ENCODE measurements at places on chromosomes 6 and 20.

- no peak for DNase-seq
Measured at GRCh38 chr6:139990856-139991465, 616.5 kb upstream of the CITED2 start.

DNA sequence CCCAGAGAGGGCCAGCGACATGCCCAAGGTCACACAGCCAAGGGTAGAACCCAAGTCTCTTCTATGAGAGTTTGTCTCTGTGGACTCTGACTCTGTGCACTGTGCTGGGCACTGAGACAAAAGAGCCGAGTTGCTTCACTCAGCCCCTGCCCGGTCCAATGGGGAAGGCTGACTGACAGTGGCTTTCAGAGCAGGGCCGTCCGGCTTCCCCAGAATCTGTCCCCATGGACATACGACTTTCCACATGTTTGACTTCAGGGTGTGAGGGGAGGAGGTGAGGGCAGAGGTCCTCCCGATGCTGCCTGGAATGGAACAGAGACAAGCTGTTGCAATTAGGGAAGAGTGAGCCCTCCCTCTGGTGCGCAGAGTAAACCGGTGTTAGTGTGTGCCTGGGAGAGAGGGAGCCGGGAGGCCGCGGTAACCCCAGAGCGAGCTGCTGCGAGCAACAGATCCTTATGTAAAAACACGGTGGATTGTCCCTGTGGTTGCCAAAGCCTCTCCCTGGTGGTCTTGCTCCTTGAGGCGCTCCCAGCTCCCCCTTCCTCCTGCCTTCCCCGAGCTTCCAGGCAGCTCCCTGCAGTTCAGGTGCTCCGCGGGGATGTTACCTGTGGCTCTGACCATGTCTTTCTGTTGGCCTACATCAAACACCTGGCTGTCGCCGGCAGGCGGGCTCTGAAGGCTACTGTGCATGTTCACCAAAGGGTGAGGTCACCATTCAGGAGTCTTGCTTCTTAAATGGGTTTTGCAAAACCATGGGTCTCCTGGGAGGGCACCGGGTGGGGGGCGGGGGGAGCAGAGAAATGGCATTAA lies 672 bp downstream of the SIRPA start:
- DNase-seq, result no peak

DNA sequence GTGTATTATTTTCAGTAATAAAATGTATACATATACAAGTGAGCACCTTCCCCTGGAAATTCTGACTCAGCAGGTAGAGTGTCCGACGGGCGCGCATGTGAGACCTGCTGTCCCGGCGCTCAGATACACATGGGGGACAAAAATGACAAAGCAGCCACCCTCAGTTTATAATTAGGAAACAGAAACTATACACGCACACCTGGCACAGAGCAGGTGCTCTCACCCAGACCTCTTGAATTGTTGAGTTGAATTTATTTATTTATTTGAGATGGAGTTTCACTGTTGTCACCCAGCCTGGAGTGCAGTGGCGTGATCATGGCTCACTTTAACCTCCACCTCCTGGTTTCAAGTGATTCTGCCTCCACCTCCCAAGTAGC lies 180.4 kb downstream of the ZDHHC14 start:
- DNase-seq, result no peak

DNA sequence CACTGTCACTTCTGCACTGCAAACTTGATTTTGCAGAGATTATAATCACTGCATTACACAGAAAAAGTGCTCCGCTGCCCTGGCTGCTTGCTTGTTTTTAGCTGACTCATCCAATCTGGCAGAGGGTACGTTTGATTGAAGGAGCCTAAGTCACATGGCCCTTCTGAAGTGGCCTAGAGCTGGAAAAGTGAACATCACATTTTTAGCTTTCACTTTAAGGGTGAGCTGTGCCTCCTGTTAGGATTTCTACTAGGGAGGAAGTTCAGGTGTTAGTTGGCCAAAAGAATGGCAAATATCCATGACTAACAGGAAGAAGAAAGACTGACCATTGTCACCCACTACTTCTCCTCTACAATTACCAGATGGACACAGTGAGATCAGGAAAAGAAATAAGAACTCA lies 889.1 kb upstream of the MAP3K7 start:
- peak; percentile 26 for DNase-seq

- no peak for DNase-seq
Measured at GRCh38 chr6:49202924-49203536, 260.0 kb downstream of the MMUT start.

- DNase-seq, result no peak
Measured at GRCh38 chr6:149331043-149331807, 13.7 kb downstream of the TAB2 start.

DNA sequence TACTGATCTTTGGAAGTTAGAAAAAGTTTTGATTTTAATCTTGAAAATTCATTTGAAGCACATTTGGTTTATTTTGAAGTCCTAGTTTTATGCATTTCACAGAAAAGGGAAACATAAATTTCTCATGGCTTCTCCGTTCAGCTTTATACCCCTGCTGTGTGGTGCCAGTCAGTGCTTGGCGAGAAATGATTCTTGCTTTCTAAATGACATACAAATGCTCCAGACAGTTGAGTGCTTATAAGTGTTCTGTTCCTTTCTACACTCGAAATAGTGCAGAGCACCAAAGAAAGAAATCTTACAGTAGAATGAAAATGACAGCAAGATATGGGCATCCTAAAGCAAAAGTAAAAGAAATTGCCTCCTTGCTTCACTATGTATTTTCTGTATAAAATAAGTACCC lies 9.0 kb upstream of the ZNF292 start:
- no peak for DNase-seq

DNA sequence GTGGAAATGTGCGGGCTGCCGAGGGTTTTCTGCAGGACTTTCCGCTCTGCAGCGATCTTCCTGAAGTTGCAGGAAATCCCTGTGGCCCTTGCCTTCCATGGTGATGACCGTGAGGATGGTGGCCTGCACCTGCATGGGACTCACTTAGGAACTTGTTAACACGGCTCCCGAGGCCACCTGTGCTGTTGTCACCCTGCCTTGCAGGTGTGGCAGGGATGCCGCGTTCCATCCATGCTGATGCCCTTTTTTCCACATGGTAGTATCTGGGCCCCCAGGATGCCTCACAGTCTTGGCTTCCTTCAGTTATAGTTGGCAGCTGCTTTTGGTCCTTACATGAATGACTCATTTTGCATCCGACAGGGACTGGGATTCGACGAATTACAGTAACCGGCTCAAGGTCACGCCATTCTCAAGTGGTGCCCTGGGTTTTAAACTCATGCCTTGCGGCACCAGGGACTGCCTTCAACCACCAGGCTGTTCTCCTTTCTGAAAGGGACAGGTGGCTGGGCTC lies 37.2 kb downstream of the SYNJ2 start:
- DNase-seq, result no peak

DNA sequence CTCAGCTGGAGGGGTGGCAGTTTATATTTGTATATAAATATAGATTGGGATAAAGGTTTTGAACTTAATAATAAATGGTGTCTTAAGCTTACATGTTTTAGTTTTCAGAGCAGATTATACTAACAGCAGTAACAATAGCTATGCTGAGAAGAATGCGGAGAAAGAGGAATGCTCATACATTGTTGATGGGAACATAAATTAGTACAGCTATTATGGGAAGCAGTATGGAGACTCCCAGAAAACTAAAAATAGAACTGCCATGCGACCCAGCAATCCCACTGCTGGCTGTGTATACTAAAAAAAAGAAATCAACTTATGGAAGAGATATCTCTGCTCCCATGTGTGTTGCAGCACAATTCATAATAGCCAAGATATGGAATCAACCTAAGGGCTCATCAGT lies 127.9 kb downstream of the BCKDHB start:
- no peak for DNase-seq

GRCh38 chr6:21885532-21886114 lies 292.1 kb downstream of the SOX4 start:
- DNase-seq, result peak; percentile 68

- DNase-seq, result no peak
Measured at GRCh38 chr6:110495949-110496348, 19.5 kb upstream of the SLC22A16 start.

DNA sequence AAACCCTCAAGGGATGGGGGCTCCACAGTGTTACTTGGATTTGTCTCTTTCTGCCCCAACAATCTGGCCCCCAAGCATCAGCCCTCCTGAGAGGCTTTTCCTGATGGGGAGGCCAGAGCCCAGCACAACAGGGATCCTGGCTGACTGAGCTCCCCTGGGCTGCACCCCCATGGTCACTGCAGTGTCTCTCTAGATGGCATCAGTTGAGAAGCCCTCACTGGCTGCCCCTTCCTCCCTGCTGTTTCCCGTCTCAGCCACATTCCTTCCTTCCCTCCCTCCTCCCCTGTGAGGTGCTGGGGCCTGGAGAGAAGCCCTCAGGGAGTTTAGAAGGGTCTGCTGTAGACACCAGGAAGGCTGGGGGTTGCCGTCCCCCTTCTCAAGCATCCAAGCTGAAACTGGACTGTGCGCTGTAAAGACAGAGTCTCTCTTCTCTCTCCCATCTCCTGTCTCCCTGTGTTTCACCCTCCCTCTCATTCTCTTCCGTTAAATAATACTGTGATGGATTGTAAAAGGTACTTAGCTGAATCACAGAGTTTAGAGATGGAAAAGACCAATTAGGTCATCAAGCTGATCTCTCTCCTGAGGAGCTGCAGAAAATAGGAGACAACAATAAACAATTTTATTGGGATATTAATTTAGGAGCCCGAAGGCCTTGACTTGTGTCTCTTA lies 29.7 kb downstream of the SAYSD1 start:
- DNase-seq, result no peak

GRCh38 chr20:17683218-17684076 lies 1.4 kb upstream of the RRBP1 start:
- DNase-seq, result no peak

- DNase-seq, result no peak
Measured at GRCh38 chr20:17501701-17502100, 29.5 kb downstream of the BFSP1 start.

DNA sequence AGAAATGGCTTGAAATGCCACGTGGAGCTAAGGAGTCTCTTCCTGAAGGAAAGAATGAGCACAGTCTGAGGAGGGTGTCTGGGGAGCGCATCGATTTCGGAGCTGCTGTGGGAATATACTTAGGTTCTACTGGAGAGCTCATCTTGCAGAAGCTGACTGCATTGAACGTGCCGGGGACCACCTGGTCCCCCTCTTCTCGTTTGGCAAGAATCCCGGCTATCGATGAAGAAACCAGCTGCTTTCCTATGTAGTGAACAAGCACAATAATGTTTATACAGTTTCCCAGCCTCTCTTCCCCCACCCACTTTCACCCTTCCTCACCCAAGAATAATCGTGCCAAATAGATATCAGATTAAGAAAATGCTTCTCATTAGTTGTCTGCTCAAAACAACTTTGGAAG lies 242.5 kb downstream of the PACRG start:
- no peak for DNase-seq

- peak; percentile 81 for DNase-seq
Measured at GRCh38 chr20:38043512-38044300, 10.2 kb downstream of the RPRD1B start.

GRCh38 chr20:21184819-21185218 lies 58.9 kb downstream of the KIZ start:
- DNase-seq, result no peak

DNA sequence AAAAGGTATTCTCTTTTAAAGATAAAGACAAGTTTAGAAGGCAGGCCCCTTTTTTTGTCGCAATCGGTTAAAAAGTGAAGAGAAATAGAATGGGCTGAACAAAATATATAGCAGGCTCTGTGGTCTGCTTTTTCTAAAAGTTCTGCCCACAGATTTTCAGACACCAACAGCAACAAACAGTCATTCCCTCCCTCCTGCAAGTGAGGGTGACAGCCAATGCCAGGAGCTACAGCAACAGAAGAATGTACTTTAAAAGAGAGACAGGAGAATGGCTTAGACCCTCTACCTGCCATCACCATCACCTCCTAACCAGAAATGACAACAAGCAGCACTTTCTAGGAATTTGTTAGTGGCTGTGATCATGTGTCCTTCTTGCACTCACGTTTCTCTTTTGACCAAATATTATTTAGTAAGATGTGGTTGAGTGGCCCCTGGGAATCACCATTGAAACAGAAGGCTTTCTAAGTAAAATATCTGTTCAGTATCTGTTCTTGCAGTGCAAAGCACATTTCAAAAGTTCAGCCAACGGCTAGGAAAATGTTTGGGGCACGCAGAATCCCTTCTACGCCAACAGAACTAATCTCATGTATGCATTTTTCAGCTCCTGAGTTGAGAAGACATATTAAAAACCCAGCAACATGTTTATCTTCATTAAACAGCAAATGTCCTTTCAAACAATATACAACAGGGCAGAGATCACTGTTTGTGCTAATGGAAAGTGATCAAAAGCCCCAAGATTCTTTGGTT lies 248.5 kb downstream of the ATXN1 start:
- no peak for DNase-seq

DNA sequence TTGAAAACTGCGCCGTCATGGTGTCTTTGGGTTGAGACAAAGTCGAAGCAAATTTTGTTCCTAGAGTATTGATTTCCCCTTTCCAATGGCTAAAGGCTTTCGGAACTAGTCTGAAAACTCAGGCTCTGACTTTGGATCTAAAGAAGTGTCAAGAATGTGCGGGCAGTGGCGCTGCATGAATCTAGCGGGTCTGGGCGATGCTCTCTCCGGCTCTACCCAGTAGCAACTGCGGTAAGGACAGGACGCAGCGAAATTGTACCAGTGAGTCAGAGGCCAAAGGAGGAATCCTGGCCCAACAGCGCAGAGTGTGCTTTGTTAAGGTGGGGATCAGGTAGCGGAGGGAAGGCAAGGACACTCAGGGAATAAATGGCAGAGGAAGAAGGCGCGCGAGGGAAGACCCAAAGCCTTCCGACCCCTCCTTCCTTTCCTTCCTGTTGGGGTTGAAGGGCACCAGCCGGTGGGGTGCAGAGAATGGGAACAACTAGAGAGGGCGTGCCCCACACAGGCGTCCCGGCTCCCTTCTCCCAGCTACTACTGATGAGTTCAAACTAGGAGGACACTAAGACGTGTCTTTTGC lies 32.1 kb downstream of the HLA-F start:
- DNase-seq, result no peak

DNA sequence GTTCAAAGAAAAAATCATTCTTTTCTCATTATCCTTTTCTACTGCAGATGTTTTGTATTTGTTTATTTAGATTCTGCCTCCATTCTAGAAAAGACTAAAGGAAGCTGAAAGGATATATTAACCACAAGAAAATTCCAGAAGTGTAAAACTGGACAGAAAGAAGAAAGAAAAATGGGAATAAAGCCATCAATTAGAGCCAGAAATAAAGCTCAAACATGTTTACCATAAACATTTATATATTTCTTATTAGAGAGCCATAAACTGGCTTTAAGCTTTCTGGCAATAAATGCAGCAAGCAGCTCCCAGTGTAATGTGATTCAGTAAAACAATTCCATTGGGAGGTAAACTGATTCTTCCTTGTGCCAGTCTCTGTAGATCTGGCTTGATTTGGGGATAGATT lies 244.1 kb downstream of the PTPRK start:
- DNase-seq, result no peak
